Stimulated activated CD4-positive, alpha-beta T cell treated with anti-CD3 and anti-CD28 coated beads, Interleukin-4, amount 100 ng/mL, for 4 hours (primary cell): ENCODE measurements at places on chromosomes 1 and 21.

DNA sequence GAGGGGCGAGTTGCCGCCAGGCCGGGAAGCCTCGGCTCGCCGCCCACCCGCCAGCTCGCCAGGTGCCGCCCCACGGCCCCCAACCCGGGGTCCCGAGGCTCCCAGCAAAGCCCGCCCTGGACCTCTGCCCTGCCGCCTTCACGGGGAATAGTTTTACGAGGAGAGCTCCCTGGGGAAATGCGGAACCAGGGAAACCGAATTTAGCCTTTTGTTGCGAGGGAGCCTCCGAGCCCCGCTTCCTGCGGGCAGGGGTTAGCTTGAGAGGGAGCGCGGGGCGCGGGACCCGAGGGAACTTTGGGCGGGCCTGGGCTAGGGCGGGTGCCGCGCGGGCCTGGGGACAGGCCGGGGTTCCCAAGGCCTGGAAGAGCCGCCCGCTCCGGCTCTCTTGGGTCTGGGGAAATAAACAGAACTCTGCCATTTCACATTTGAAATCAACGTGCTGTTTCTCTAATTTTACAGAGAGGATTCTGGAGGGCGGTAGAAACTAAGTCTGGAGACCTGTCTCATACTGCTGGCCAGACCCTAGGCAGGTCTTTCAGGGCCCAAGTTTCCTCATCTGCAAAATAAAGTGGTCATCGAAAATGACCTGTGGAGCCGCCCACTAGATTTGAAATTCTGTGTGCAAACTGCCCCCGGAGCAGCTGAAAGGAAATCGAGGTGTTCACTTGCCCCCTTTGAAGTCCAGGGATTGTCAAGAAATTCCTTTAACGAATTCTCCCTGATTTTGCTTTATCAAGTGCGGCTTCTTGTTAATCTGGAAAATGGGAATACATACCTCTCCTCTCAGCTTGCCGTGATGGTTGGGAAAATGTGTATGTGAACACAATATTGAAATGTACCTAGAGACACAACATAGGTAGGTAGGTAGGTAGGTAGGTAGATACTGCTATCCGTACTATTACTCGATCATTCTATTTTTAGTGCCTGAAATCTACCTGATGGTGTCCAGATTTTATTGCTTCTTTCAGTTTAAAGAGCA lies 749 bp upstream of the GLUL start:
- peak; percentile 7 for DNase-seq

DNA sequence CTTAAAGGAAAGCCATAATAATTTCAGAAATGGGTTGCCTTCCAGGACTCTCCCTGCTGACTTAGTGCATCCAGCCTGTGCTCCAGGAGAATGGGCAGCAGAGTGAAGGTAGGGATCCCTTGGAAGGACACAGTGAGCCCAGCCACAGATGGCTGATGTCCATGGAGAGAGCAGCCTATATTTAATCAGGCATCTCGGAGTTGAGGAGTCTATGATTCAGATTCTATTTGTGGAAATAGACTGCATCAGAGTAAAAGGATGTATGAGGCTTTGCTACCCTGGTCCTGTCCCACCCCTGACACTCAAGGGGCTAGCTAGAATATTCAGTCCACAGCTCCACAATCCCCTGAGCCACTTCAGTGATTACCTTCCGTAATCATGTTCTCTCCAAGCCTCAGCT lies 43.8 kb upstream of the PBX1 start:
- DNase-seq = no peak

- DNase-seq = no peak
These were observed 136.0 kb downstream of the TLR5 start for GRCh38 chr1:223006917-223007648.

DNA sequence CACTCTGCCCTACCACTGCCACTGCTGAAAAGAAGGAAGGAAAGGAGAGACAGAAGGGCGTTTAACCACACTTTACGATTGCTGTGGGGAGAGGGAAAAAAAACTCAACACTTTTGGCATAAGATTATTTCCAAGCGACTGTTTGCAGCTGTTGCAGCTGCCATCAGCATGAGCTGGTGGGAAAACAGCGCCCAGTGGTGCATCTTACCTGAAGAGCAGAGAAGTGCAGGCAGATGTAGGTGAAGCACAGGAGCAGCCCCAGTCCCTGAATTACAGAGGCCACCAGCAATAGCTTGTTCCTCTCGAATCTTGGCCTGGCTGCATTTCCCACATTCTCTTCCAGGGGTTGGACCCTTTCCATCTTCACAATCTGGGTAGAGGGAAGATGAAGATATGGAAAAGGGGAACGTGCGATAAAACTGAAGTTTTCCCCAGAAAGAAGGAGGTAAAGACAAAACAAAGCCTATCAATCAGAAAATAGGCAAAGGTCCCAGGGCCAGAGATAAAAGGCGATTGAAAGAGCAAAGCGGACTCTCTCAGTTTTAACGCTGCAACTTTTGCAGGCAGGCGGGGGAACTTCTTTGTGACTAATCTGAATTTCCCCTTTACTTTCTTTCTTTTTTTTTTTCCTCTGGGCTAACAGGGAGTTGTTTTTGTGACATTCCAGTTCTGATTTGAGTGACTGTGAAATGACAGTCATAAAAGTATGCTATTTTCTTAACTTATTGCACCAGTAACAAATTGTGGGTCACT lies at the start of gene TNFSF4:
Gene TNFSF4, minus strand, starts transcription at position 516 of the 753 bp plus-strand sequence. Its CDS starts 155 bp downstream, at position 361.
- peak; percentile 20 for DNase-seq

DNA sequence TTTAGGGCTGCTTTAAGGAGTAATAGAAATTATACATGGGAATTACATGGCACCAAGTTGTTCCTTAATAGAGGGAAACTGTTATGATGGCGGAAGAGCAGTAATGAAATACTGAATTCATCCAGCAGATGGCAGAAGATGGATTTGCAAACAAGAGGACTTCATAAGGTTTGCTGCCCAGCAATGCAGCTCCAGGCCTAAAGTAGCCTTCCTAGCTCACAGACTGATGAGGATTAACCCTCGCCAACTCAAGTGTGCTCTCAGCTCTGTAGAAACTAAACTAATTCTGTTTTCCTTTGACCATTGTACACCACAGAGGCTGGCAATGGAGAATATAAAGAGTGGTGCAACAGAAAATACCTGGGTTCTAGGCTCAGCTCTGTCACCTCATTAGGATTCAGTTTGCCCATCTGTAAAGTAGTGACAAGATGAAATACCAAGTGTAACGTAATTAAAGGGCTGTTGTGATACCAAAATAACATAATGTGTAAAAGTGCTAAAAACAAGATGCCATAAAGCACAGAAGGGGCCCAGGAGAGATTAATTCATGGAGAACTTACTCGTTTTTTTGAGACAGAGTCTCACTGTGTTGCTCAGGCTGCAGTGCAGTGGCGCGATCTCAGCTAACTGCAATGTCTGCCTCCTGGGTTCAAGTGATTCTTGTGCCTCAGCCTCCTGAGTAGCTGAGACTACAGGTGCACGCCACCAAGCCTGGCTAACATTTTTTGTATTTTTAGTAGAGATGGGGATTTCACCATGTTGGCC lies 102.4 kb upstream of the SERBP1 start:
- DNase-seq = no peak

GRCh38 chr1:163823017-163823416 lies 501.3 kb downstream of the NUF2 start:
- DNase-seq = no peak

DNA sequence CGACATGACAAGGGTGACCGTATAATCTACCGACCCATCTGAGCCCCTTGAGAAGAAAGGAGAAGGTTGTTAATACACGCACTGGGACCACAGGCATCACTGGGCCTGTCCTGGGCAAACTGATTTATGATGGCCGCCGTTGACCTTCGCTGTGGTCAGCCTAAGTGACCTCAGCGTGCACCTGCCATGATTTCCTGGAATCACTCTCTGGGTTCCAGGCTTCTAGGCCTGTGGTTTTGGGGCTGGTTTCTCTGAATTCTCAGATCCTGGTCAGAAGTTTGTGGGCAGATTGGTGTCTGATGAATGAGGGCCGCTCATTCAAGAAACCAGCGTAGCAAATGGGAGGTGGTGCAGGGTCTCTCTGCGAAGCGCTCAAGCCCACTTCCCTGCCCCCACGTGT lies 64.0 kb downstream of the SIK1 start:
- no peak for DNase-seq

GRCh38 chr1:222631611-222632208 lies 13.8 kb downstream of the MIA3 start:
- no peak for DNase-seq
